ENCODE measurements at places on chromosomes 7 and 10. TPM values are rescaled to one million over a fixed set of nuclear protein-coding genes. Genes with fewer than 3 reads are reported as not detected.

NXPH1 gene
- 1.6 TPM for total RNA-seq

TMEM270 gene
- not detected for total RNA-seq

KLLN gene
- total RNA-seq, result 0.55 TPM

PTPRZ1 gene
- 221 TPM for total RNA-seq

GIMAP5 gene
- 14.8 TPM for total RNA-seq

FAM25A gene
- not detected for total RNA-seq

FEZF1 gene
- 0.27 TPM for total RNA-seq

PNLIPRP3 gene
- not detected for total RNA-seq

CALCR gene
- total RNA-seq, result 0.38 TPM

SCD gene
- total RNA-seq, result 84.2 TPM

WNT8B gene
- total RNA-seq, result 0.16 TPM

FGF8 gene
- 4.0 TPM for total RNA-seq

CYP3A4 gene
- total RNA-seq, result not detected

ADIRF gene
- 10.1 TPM for total RNA-seq

MNX1 gene
- total RNA-seq, result not detected

CYP3A7 gene
- not detected for total RNA-seq

CTAGE15 gene
- 1.8 TPM for total RNA-seq

MEOX2 gene
- 19.1 TPM for total RNA-seq

FAM237B gene
- not detected for total RNA-seq

LRRC18 gene
- not detected for total RNA-seq

RBP3 gene
- 348 TPM for total RNA-seq

AS3MT gene
- total RNA-seq, result 15.9 TPM

AQP1 gene
- 75.8 TPM for total RNA-seq

GIMAP4 gene
- total RNA-seq, result 22.5 TPM

SPDYE18 gene
- 2.6 TPM for total RNA-seq

LRGUK gene
- total RNA-seq, result 8.3 TPM

SLC18A3 gene
- 1.3 TPM for total RNA-seq
